ENCODE measurements at places on chromosomes 11 and 22. TPM values are rescaled to one million over a fixed set of nuclear protein-coding genes. Genes with fewer than 3 reads are reported as not detected.

The CYP2D6 gene
- 1.7 TPM for total RNA-seq

The FRMD8 gene
- total RNA-seq, result 53.3 TPM

The USH1C gene
- total RNA-seq, result not detected

DNA sequence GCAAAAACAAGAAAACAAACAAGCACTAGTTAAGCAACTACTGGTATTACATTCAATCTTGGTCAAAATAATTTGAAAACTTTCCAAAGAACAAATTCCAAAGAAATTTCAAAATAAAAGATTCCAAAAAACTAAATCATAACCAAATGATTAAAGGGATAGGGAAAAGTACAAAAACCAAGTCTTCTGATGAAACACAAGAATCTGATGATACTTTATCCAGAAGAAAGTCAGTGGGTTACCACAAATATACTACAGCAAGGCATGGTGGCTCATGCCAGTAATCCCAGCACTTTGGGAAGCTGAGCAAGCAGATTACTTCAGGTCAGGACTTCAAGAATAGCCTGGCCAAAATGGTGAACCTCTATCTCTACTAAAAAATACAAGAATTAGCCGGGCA is 59.1 kb downstream of the NUP98 start:
- no peak for DNase-seq

- no peak for DNase-seq
Measured at GRCh38 chr22:43616645-43617044, 195.5 kb downstream of the EFCAB6 start.

- no peak for DNase-seq
Measured at GRCh38 chr11:78991681-78992080, 417.0 kb upstream of the NARS2 start.

Data from vagina (tissue), 2 donors.